ENCODE measurements at places on chromosomes 5 and 9. TPM values are rescaled to one million over a fixed set of nuclear protein-coding genes. Genes with fewer than 3 reads are reported as not detected.

The NOXA1 gene
- 27.2 TPM for total RNA-seq

The PSD2 gene
- total RNA-seq = 0.25 TPM

The CCDC192 gene
- total RNA-seq = 1.0 TPM

The DAB2 gene
- 75.1 TPM for total RNA-seq

The MYORG gene
- total RNA-seq = 48.8 TPM

The IFNA21 gene
- not detected for total RNA-seq

The SPATA31D4 gene
- total RNA-seq = not detected

The CCNB1 gene
- 9.5 TPM for total RNA-seq

The TMC1 gene
- 0.17 TPM for total RNA-seq

GRCh38 chr5:64165500-64166200 lies at the start of gene RNF180:
Gene RNF180 (plus strand): TSS chr5:64165843. CDS start chr5:64200808, 34,965 bp downstream.
- peak; percentile 48 for DNase-seq

DNA sequence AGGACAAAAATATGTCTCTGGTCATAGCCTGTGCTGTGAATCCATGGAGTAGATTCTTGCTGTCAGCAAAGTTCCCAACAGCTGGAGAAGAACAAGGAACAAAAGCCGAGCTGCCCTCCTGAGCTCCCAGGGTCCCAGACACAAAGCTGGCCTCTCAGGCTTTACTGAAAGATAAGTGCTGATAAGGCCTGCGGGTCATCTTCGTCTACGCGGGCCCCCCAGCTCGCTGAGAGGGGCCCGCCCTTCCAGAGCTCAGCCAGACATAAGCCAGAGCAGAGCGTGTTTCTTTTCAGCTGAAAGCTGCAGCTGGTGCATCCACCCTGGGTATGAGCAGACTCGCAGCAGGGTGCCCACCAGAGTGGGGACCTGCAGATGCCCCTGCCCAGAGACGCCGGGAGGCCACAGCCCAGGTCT lies 84.7 kb downstream of the HSD17B3 start:
- no peak for DNase-seq

DNA sequence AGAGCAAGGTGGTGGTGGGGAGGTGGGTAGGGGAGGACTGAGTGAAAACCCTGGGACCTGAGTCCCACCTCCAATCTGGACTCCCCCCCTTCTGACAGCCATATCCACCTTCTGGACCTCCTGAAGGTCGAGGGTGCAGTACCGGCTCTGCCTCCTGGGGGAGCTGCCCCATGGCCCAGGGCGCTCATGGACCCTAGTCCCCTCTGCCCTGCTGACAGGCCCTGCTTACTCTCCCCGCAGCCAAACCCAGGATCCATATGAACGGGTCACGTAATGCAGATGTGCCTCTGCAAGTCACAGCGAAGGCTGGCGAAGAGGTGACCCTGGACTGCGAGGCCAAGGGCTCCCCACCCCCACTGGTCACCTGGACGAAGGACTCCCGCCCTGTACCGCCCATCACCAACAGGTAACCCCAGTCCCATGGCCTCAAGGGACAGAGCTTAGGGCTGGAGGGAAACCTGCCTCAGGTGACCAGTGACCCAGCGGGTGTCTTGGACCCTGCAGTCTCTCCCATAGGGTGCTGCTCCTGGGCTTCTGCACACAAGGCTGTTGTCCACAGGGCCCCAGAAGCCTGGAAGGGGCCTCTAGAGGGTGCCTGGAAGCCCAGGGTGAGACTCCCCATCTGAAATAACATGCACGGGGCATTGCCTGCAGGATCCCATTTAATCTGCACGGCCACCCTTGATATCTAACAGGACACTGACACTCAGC lies 61.7 kb downstream of the HMCN2 start:
- no peak for DNase-seq

- no peak for DNase-seq
These were observed 20.0 kb downstream of the OGN start for GRCh38 chr9:92384375-92384774.

DNA sequence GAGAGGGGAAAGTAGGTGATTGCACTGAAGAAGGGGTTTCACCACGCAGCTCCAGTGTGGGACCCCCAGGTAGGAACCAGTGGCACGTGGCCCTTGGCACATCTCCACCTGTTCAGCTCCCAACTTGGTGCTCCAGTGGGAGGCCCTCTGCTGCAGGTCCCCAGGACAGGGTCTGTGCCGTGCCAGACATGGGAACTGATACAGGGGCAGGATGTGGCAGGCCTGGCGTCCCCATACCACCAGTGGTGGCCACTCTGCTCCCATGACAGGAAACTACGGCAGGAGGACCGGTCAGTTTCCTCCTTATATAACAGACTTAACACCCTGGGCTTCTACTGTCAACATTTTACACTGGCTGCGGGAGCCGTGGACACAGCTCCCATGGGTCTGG lies 67.3 kb downstream of the PSMB7 start:
- DNase-seq = no peak

DNA sequence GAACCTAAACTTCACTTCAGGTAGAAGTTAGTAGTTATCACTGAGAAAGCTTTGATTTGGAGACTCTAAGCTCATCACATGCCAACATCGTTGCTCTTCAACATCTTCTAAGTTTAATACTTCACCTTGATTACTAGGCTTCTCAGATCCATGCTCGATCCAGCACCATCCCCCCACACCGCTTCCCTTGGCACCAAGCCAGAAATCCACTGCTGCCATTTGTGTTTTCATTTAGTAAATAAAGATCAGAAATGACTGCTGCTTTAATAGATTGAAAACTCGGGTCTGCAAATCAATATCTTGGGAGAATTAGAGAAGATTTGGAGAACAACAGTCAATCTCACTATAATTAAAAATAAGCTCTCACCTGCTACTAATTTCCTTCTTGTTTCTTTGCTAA lies 214.7 kb upstream of the NR4A3 start:
- no peak for DNase-seq

GRCh38 chr9:110197330-110198187 lies 10.4 kb downstream of the C9orf152 start:
- peak; percentile 46 for DNase-seq

- no peak for DNase-seq
These were observed 167.3 kb downstream of the PJA2 start for GRCh38 chr5:109242518-109242917.

DNA sequence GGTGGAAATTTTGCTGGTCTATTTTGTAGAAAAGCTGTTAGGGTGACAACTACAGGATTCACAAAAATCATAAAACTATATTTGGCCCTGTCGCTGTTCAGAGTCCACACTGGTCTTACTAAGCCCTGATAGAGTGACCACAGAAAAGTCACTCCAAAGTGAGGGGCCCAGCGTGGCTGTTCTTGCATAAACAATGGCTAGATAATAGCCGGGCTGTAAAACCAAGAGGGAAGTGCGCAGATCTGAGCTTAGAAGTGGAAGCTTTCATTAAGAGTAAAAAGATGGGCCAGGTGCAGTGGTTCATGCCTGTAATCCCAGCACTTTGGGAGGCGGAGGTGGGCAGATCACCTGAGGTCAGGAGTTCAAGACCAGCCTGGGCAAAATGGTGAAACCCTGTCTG lies 15.5 kb upstream of the CTSL start:
- DNase-seq = no peak

- DNase-seq = no peak
These were observed 218.8 kb upstream of the MSX2 start for GRCh38 chr5:174505621-174506020.

GRCh38 chr5:150777685-150778084 lies 872 bp upstream of the SMIM3 start:
- no peak for DNase-seq

- no peak for DNase-seq
These were observed 373.6 kb downstream of the NTRK2 start for GRCh38 chr9:85042981-85043647.

Data from mucosa of descending colon (tissue), 3 donors.